ENCODE measurements at places on chromosomes 7 and 10.

GRCh38 chr7:45028138-45028919 lies 28.3 kb downstream of the CCM2 start:
- peak; percentile 58 for DNase-seq

- peak; percentile 85 for DNase-seq
Observed at GRCh38 chr7:157851501-157852067, 514.8 kb downstream of the DNAJB6 start.

- DNase-seq, result no peak
Observed at GRCh38 chr10:107915215-107915610, 750.7 kb upstream of the SORCS1 start.

GRCh38 chr10:71713135-71714030 lies 6.2 kb downstream of the C10orf105 start:
- peak; percentile 78 for DNase-seq

GRCh38 chr7:24665564-24666294 lies 91.5 kb downstream of the GSDME start:
- DNase-seq, result no peak

GRCh38 chr10:93333278-93333978 lies 148.7 kb downstream of the MYOF start:
- no peak for DNase-seq

DNA sequence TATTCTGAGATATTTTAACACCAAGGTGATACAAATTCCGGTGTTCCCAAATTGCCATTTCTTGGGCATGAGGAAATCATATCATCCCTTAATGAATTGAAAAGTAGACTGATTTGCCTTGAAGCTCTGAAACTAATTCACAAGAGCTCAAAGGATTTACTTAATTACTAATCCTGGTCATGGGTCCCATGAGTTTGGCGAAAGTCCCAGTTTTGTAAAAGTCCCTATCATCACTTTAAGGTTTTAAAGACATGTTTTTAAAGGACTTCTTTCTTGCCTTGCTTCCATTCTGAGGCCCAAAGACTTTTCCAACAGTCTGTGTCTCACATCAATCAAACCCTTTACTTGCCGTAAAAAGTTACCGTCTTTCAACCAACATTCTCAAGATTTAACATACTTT lies 377.9 kb downstream of the DNAJB9 start:
- DNase-seq, result no peak

GRCh38 chr10:110013630-110014293 lies 6.0 kb downstream of the ADD3 start:
- DNase-seq, result no peak

DNA sequence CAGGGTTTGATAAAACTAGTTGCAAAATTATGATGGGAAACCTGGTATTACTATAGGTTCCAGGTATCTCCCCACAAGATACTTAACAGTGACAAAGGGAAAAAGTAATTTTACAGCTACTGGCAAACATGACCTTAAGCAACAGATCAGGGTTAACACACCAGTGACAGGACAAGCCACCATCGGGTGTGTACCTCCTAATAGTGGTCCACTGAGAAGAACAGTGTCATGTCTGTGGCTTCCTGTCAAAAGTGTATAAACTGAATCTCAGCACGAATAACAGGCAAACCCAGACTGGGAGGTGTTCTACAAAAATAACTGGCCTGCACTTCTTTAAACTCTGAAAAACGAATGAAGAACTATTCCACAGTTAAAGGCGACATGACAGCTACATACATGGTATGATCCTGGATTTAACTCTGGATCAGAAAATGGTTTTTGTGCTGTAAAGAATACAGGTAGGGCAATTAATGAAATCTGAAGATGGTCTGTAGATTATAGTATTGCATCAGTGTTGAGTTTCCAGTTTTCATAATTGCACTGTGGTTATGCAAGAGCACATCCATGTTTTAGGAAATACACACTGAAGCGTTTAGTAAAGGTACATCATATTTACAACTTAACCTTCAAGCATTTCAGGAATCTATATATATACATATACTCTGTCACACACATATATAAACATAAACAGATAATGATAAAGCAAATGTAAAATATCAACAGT lies 32.0 kb upstream of the ARMS2 start:
- no peak for DNase-seq

DNA sequence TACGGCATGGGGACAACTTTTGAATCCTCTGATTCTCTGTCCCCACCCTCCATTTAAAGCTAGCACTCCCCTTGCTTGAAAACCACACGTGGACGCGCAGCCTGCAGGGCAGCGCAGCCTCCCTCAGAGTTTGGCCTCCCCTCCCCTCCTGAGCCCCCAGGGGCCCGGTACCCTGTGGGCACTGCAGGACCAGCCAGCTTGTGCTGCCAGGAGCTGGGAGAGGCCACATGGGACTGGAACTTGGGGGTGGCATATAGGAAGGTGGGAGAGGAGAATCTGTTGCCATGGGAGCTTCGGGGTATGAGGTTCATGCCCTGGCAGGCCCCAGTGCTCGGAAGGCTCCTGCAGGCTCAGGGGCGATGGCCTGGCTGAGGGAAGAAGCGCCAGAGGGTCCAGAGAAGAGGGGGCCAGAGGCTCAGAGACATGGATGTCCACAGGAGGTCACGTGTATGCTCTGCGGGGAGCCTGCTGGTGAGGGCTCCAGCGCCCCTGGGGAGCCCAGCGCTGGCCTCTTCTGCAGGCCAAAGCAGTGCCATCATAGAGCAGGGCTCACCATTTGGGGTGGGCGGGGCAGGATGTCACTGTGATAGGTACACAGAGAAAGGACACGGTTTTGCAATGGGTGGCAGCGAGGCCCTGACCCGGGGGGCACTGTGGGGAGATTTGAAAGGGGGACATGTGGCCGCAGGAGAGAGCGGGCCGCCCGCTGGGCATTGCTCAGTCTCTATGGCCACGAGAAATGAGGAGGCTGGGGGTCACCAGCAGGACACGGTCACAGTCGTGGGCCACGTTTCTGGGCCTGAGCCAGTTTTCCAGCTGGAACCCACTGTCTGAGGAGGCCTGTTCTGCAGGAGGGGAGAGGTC lies 64.2 kb downstream of the GLRX3 start:
- DNase-seq, result no peak
